ENCODE measurements at places on chromosomes 1 and 21.

- DNase-seq, result peak; percentile 59
Observed at GRCh38 chr21:39715804-39716397, 29.1 kb upstream of the IGSF5 start.

DNA sequence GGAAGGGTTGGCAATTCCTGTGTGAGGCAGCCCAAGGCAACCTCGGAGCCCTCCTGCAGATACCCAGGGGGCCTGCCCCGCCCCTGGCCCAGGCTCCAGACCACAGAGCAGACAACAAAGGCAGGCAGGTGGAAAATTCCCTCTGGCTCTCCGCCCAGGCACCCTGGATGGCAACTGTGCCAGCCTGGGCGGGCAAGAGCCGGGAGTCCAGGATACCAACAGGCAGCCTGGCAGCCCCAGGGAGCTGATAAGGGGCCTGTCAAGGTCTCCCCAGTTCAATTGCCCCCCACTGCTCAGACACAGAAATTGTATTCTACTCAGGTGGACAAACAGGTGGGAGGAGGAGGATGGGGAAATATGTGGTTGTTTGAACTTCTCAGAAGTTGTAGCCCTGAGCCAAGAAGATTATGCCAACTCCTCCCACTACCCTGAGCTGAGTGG, 15.4 kb upstream of the GPR37L1 start:
- no peak for DNase-seq

DNA sequence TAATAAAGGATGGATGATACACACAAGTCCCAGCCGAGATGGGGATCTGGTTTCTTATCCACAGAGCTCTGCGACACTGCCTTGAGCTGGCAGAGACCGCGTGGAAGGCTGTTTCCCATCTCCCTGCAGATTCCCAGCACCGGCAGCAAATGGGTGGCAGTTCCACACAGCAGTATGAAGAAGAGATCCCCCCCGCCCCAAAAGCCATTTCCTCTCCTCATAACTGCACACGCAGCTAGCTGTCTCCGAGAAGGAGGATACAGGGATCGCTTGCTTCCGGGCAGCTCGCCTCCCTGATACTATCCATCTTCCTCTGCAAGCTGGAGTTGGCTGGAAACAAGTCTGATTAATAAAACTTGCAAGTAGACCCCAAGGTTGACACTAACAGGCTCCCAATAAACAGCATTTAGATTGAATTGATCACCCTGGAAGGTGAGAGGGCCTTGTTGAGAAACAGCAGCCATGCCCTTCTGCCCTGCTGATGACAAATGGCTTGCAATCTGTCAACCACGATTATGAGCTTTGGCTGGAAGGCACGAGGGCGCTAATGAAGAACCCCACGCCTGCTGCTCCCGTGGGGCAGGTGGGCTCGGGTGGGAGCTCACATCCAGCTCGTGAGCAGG, 642.3 kb downstream of the AJAP1 start:
- DNase-seq, result no peak

DNA sequence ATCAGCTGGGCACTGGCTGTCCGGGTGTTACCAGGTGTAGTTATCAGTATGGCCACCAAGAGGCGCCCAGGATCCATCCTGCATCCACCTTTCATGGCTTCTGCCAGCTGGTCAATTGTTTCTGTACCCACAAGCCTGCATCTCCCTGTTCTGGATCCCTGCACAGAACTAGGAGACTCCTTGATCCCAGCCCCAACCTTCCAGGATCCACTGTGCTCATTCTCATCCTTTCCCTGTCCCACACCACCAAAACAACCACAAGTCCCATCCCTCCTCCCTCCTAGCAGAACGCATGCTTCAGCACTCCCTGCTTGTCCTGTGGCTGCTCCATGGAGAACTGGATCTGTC, 27.2 kb upstream of the FOXE3 start:
- peak; percentile 62 for DNase-seq

GRCh38 chr21:18524097-18524880, 120.7 kb upstream of the TMPRSS15 start:
- DNase-seq, result no peak

DNA sequence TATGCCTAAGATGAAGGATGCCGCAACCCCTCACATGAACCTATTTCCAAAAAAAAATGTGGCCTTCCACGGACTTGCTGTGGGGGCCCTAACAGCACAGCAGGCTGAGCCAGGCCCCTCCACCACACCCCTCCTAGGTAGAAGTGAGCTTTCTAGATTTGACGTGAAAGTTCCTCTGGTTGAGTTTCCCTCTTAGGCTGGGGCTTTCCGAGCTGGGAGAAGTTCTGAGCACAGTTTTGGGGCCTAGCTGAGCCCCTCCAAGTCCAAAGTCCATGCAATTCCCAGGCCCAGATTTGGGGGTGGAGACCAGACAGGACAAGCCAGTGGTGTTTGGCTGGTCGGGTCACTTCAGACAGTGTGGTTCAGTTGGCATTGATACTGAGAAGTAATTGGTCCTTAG, 13.8 kb upstream of the PHLDA3 start:
- DNase-seq, result no peak

DNA sequence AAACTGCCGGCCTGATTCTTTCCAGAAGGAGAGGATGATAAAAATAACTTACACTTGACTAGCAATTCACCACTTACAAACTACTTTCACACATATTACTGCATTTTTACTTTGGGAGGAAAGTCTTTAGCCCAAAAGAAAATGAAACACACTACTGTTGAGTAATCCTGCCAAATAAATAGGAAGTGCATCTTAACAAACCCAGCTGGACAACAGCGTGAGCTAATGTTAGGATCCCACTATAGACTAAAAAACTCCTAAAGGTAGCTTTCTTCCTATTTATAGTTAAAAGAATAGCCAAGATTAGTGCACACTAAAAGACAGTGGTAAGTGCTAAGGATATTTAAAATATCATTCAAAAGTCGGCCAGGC, 83.8 kb downstream of the HSF2BP start:
- no peak for DNase-seq

- no peak for DNase-seq
Observed at GRCh38 chr1:10888291-10888690, 91.8 kb upstream of the CASZ1 start.
